ENCODE measurements at places on chromosomes 5 and 9. TPM values are rescaled to one million over a fixed set of nuclear protein-coding genes. Genes with fewer than 3 reads are reported as not detected.

GRCh38 chr5:40507095-40507494 lies 172.6 kb upstream of the PTGER4 start:
- no peaks in the 10 kb centered on the region for H3K27me3 ChIP-seq
- H3K4me1 ChIP-seq, result no peaks in the 10 kb centered on the region
- no peaks in the 10 kb centered on the region for H3K36me3 ChIP-seq
- no peak overlapping the region for H3K27ac ChIP-seq
- no peak overlapping the region for H3K4me3 ChIP-seq
- DNase-seq, result no peak

The TMC1 gene
- 0.95 TPM for total RNA-seq

The C1QTNF2 gene
- 1.3 TPM for total RNA-seq

The CEP72 gene
- 19.6 TPM for total RNA-seq

- no peak for DNase-seq
- H3K36me3 ChIP-seq, result no peaks in the 10 kb centered on the region
- no peaks in the 10 kb centered on the region for H3K27me3 ChIP-seq
- no peak overlapping the region for H3K27ac ChIP-seq
- no peaks in the 10 kb centered on the region for H3K4me1 ChIP-seq
- no peak overlapping the region for H3K4me3 ChIP-seq
These were observed 8.3 kb upstream of the SPATA31C1 start for GRCh38 chr9:87909310-87910041.
